ENCODE measurements at places on chromosomes 6 and 20.
A peak's percentile ranks its signal among the peaks of the same experiment; 100 is the strongest.

- DNase-seq, result no peak
These were observed 424.5 kb downstream of the GRIK2 start for GRCh38 chr6:101818051-101818450.

- DNase-seq, result no peak
These were observed 1.2 kb upstream of the SYNJ2 start for GRCh38 chr6:157980288-157981131.

DNA sequence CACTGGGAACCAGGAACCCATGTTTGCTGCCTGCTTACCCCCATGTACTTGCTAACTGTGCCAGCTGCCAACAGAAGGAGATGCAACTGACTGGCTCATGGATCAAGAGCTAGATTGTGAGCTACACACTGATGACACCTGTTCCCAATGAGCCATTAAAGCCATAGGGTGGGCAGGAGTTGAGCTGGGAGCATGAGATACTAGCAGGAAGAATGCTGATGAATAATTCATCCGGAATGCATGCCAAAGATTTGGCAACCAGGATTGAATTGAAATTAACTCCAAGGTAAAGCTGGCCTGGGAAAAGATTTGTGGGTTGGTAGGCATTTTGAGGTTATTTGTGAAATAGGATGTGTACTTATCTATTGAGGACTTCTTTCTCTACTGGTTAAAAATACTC, 631.1 kb downstream of the KIF16B start:
- DNase-seq, result no peak

DNA sequence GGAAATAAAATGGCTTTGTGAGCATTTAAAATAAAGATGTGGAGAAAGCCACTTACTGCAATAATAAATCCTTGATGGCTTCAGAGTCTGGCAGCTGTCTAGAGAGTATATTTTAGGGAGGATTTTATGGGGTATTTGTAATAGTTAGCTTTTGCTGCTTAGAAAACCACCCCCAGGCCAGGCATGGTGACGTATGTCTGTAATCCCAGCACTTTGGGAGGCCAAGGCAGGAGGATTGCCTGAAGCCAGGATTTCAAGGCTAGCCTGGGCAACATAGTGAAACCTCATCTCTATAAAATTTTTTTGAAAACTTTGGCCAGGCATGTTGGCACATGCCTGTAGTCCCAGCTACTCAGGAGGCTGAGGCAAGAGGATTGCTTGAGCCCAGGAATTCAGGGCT, 63.8 kb downstream of the ISM1 start:
- DNase-seq, result no peak

DNA sequence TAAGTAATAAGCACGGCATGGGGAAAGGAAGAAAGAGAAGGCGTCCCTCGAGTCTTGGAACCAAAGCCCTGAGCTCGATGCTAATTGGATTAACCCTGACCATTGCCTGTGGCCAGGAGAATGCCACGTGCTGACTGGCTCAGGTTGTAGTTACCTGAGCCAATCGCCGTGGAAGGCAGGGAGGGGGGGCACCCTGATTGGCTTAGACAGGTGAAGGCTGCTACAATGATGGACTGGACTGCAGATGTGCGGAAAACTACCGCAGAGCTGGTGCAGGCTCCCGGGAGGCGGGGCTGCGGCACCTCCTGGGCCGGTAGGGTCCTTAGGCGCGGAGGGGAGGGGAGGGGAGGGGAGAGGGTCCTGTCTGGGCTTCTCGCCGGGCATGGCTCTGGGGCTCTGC, 121.3 kb downstream of the TFAP2C start:
- DNase-seq, result peak; percentile 65

GRCh38 chr6:107820338-107821261, 3.5 kb downstream of the SCML4 start:
- no peak for DNase-seq

DNA sequence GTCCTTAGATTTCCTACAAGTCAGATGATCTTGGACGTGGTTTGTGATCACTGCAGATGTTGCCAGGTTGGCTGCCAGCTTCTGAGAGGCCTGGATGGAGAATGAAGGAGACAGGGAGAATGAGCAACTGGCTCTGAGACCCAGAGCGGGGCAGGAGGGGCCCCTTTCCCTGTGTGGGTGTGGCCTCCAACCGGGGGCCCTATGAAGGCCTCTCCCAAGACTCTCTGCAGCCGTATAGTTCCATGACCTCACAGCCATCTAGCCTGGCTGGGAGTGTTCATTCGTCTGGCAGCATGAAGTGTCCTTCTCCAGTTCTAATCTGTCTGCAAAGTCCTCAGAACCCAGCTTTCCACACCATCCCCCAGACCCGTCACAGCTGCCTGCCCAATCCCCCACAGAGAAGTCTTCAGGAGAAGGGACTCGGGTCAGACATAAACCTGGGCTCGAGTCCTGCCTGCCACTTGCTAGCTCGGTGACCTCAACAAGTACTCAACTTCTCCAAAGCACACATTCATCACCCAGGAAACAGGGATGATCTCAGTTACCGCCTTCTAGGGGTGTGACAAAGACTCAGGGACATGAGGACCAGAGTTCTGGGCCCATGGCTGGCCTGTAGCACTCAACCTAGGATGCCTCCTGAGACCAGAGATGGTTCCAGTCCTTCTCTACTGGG, 122.6 kb downstream of the EDN3 start:
- DNase-seq, result no peak

DNA sequence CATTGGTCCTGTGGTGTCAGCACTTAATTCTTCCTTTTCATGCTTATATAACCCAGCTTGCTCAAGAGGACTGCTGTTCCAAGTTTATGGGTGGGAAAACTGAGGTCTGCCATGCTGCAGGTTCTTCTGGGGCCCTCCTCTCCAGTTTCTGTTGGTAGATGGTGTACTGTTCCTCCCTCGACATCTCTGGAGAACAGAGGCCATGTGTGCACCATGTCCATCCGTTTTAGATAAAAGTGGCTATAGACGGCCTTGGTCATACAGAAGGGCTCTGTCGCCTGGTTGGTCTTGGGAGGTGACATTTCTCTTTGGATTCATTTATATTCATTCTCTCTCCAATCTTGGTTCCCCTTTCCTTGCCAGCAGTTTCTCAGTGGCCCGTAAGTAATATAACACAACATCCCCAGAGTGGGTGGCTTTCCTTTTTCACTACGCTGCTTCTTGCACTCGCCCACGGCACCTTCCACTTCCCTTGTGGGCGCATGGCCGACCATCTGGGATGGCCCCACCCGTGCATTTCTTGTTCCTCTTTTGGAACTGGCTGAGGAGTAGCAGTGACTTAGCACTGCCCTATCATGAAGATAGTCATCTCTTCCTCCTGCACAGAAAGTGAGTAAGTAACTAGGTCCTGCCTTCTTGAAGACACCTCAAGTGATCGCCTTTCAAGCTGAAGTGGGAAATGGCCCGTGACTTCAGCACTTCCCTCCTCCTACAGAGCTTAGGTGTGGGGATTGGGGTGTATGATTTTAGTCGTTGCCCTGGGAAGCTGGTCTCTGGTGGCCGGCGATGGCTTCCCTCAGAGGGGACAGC, 94.2 kb downstream of the RREB1 start:
- peak; percentile 87 for DNase-seq

DNA sequence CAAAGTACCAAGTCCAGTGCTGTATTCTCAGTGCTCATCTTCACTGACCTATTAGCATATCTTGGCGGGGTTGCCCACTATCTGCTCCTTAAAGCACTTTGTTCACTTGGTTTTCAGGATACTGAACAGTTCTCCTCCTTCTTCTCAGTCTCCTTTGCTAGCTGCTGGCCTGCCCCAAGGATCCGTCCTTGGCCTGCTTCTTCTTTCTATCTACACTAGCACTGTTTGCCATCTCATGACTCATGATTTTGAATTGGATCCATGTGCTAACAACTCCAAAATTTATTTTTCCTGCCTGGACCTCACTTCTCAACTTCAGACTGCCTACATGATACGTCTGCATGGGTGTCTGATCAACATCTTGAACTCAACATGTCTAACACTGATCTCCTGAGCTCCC, 15.5 kb downstream of the TPD52L1 start:
- DNase-seq, result no peak

DNA sequence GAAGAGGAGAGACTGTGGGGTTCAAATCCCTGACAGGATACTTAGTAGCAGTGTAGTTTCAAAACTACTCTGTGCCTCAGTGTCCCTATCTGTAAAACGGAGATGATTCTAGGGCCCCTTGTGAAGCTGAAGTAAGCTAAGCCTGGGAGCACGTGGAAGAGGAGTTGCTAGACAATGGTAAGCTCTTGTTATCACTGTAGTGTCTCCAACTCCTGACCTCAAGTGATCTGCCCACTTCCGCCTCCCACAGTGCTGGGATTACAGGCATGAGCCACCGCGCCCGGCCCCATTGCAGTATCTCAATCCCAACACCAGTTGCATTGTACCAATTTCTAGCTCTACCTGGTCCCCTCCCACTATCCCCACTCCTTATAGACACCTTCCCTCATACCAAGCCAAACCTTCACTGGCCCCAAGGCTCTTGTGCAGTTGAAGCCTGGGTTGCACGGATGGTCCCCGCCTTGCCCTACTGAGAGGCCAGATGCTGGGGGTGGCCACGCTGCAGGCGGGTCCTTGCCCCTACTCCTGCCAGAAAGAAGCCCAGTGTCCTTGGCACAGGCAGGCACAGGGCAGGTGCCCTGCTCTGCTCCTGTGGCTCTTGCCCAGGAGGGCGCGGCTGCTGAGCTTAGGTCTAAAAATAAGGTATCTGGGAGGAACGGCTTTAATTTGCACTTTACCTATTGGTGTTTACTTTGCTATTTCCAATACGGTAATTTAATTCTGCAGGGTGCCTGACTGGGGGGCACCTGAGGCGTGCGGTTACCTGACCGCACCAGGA, 118.1 kb downstream of the VEGFA start:
- no peak for DNase-seq

- no peak for DNase-seq
These were observed 73.6 kb downstream of the SCAF8 start for GRCh38 chr6:154806804-154807203.

GRCh38 chr6:4568138-4568537, 208.1 kb upstream of the CDYL start:
- DNase-seq, result no peak

DNA sequence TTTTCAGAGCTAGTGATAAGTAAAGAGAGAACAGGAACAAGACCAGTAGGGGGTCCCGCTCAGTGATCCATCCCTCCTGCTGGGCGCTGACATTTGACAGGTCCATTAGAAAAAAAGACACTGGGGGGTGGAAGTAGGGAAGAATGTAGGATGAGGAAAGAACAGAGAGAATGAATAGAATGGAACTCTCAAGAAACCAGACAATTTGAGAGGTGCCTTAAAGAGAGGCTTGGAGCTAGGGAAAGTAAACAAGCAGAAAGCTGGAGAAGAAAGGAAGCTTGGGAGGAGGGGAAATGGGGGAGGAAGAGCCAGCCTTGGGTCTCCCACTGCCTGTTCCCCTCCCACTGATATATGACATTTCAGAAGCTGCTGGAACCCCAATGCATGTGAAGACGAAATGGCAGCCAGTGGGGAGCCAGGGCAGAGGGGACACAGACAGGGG, 8.4 kb downstream of the GABBR1 start:
- no peak for DNase-seq

DNA sequence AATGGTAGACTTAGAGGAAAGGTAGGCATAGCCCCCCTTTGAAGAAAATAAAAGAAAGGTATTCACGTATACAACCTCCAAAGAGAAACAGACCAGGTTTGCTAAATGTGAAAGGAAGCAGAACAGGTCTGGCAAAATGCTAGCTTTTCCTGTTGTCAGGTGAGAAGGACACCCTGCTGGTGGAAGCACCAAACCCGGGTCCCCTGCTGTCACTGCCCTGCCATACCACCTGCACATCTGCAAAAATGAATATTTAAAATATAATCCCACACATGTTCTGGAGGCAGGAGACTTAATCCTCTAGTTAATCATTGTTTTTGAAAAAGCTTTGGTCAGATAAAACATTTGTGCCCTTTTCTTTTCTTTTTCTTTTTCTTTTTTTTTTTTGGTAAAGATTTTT, 48.9 kb upstream of the OLIG3 start:
- no peak for DNase-seq

DNA sequence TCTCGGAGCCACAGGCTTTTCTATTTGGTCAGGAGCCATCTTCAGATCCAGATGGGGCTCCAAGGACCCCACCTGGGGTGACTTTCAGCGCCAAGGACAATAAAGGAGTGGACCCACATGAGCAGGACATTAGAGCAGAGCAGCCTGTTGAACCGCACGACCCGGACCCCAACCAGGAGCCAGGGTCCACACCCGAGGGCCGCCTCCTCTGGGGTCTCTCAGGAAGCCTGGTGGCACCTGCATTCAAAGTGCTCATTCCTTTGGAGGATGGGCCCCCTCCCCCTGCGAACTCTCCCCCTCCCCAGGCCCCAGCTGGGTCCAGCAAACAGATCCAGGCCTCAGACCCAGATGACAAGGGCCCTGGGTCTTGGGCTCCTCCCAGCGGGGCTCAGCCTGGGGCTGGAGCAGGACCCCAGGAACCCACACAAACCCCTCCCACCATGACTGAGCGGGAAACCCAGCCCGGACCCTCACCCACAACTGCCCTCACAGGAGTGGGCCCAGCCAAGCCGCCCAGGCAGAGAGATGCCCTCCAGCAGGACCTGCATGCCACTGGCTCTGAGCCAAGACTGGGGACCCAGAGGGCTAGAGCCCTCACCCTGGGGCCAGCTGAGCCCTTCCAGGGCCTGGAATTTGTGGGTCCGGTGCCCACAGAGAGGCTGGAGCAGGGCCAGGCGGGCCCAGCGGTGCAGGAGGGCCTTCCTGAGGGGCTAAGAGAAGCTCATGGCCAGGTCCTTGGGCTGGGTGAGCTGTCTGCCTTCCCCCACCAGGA, 23.9 kb downstream of the RAB44 start:
- DNase-seq, result peak; percentile 70

GRCh38 chr6:43899830-43900229, 129.8 kb downstream of the VEGFA start:
- no peak for DNase-seq

GRCh38 chr6:150373260-150373701, 4.5 kb downstream of the IYD start:
- DNase-seq, result peak; percentile 53

DNA sequence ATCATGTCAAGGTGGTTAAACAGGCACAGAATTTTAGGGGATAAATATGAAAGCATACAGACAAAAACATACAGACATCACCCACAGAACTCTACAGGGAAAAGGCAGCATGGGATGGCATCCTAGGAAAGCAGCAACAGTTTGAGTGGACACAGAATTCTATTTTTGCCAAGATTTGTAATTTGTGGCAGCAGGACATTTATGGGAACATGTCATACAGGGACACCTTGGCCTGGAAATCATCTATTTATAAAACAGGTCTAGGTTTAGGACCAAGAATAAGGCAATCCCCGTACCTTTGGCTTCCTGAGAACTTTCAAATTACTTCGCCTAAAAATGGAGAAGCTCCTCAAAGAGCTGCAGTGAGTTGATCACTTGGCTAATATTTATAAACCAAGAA, 17.5 kb downstream of the ARHGAP18 start:
- DNase-seq, result no peak

- DNase-seq, result no peak
These were observed 16.2 kb downstream of the TMEM30A start for GRCh38 chr6:75268121-75268987.

DNA sequence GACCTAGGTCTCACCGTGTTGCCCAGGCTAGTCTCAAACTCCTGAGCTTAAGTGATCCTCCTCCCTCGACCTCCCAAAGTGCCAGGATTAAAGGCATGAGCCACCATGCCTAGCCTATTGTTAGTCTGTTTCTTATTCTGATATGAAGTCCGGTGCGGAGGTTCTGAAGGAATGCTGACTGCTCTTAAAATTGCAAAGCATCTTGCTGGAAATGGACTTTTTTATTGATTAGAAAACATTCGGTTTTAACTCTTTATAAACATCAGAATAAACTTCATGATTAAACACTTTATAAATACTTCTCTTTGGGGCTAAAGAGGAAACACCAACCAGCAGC, 3.2 kb downstream of the TNFAIP3 start:
- no peak for DNase-seq

GRCh38 chr6:157754351-157754750, 68.7 kb upstream of the SNX9 start:
- no peak for DNase-seq

- no peak for DNase-seq
These were observed 1093.5 kb upstream of the ADGRB3 start for GRCh38 chr6:67541586-67541985.

All from aorta (tissue), 5 donors.